NCI-H345 (cell line): ENCODE measurements at places on chromosomes 5 and 9.

- DNase-seq, result no peak
Measured at GRCh38 chr5:62419609-62420008, 7.0 kb downstream of the IPO11 start.

DNA sequence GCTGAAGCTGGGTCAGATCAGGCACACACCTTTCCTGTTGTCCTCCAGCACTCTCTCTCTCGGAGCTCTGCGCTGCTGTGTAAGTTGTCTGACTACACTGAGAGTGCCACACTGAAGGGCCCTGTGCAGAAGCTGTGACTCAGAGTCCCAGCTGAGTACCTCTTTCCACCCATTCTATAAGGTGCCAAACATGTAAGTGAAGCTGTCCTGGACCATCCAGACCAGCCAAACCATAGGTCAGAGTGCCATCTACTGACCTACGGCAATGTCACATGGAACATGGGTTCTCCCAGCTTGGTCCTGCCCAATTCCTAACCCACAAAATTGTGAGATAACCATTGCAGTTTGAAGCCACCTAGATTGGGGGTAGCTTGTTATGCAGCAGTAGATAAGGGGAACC is 68.2 kb downstream of the ADCY2 start:
- DNase-seq, result no peak

GRCh38 chr5:128681764-128682592 is 143.9 kb upstream of the FBN2 start:
- DNase-seq, result no peak

DNA sequence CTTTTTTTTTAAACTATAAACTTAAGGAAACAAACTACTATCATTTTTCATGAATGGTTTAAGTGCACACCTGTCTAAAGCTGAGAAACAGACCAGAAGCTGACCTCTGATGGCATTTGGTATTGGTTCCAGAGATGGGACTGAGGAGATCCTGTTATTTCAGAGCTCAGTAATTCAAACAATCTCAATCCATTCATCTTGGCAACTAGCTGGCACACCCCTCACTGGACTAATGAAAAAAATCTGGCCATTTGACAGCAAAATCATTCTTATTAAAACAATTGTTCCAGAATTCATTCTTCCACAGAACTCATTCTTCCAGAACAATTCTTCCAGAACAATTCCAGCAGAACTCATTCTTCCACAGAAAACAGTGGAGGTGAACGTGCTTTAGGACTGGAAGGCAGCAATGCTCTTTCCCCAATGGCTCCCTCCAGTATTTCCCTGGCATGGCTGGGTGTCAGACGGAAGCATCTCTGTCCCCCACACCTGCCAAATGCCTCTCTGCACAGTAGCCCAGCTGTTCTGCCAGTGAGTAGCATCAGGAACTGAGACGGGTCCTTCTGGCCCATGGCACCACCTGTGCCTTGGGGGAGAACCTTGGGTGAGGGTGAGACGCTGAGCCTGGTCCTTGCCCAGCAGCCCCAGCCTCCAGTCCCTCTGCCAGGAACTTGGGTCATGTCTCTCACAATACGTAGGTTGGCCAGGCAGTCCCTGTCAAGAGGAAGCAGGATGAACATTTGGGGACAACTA is 87.5 kb upstream of the EQTN start:
- DNase-seq, result no peak

DNA sequence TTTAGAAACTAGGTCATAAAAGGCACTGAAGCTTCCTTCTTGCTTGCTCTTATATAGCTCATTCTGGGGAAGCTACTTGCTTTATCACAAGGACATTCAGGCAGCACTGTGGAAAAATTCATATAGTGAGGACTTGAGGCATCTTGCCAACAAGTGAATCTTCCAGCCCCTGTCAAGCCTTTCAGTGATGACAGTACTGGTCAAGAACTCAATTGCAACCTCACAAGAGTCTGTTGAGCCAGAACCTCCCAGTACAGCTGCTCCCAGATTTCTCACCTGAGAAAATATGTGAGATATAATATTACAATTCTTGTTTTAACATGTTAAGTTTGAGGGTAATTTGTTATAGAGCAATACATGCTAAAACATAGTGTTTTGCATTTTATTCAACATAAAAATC is 2011.0 kb upstream of the NUDT12 start:
- no peak for DNase-seq

DNA sequence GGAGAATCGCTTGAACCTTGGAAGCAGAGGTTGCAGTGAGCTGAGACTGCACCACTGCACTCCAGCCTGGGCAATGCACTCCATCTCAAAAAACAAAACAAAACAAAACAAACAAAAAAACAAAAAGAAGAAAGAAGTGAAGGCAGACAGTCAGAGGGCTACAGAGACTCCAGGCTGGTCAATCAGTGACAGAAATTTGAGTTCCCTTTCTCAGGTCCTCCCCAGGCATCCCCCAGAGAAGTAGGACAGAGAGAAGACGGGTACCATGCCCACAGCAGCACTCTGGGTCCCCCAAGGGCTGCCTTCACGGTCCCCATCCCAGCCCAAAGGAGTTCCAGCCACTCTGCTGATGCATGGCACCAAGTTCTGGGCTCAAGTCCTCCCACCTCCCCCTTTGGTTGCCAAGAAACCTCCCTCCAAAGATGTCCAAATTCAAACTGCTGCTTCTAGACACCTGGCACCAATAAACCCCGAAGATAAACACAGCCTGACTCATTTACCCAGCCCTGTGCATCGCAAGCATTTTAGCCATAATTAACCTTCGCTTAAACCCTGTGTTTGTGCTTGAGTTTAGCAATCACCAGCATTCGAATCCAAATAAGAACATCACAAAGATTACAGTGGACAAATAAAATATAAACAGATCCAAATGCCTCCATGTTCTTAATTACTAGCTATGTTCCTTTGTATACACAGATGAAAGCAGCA is 24.0 kb downstream of the SEMA4D start:
- no peak for DNase-seq

DNA sequence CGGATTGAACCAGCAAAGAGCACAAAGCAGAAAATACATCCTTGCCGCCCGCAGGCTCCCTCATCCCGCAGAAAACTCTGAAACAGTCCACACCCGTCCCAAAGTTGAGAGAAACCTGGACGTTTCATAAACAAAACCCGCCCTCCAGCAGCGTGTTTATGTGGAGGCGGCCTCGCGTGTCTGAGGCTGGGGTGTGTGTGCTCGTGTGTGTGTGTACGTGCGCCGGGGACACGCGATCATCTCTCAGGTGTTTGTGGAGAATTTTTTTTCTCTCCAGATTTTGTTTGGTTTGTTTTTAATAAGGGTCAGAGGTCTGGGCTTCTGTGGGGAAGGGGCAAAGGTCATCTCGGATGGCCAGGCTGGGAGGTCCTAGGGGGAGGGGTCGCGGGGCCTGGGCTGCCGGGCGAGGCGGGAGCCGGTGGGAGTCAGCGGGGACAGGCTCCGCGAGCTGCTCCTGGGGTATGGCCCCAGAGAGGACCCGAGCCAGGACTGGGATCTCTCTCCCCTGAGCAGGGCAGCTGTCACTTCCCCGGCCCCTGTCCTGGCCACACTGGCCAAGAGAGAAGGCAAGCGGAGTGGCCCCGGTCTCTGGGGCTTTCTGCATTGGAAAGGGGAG is 206.4 kb downstream of the C9orf50 start:
- DNase-seq, result no peak

GRCh38 chr9:130159915-130160670 is 12.1 kb upstream of the NCS1 start:
- peak; percentile 80 for DNase-seq

GRCh38 chr9:87007711-87008366 is 60.5 kb upstream of the GAS1 start:
- DNase-seq, result no peak

- DNase-seq, result no peak
Measured at GRCh38 chr9:19030899-19031298, 2.1 kb downstream of the SAXO1 start.

DNA sequence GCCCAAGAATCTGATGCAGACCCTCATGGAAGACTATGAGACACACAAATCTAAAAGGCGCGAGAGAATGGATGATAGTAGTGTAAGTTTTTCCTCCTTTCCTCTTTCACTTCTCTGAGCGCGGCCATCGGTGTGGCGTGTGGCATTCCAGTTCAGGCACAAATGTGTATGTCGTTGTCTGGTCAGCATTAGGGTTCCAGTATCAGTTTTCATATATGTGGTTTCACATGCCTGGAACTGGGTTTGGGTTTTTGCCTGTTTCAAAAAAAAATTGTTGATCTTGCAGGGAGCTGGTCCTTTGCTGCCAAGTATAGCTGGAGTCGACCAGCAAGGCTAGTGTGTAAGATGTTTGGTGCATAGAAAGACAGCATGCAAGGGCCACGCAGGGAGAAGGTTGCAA is 51.5 kb downstream of the C9orf152 start:
- DNase-seq, result no peak

DNA sequence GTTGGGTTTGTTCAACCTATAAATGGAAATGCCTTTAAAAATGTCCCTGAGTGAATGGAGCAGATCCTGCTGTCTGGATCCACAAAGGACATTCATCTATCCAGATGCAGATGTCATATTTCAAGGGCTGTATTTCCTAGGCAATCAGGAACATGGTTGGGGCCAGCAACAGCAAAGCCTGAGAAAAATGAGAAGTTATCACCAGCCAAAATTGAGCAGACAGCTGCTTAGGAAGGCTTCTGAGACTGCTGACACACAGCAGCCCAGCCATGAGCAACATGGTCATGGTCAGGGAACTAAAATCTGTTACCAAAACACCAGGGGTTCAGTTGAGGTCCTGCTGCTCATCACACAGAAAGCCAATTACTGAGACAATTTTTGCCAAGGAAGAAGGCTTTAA is 9.2 kb upstream of the IL7R start:
- DNase-seq, result no peak

GRCh38 chr5:124663101-124663506 is 83.3 kb downstream of the ZNF608 start:
- DNase-seq, result no peak

DNA sequence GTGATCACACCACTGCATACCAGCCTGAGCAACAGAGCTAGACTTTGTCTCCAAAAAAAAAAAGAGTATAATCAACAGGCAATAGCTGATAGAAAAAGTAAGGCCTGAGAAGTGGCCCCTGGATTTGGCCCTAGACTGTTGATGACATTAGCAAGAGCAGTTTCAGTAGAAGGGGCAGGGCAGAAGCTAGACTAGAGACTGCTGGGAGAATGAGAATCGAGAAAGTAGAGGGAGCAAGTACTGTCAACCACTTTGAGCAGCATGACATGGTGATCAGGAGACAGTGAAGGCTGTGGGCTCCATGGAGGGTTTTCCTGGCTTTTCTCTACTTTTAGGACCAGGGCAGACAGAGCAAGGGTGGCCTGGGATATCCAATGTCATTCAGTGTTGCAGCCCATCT is 34.9 kb upstream of the B4GALT1 start:
- no peak for DNase-seq

GRCh38 chr5:106646106-106646505 is 1024.6 kb downstream of the EFNA5 start:
- no peak for DNase-seq

DNA sequence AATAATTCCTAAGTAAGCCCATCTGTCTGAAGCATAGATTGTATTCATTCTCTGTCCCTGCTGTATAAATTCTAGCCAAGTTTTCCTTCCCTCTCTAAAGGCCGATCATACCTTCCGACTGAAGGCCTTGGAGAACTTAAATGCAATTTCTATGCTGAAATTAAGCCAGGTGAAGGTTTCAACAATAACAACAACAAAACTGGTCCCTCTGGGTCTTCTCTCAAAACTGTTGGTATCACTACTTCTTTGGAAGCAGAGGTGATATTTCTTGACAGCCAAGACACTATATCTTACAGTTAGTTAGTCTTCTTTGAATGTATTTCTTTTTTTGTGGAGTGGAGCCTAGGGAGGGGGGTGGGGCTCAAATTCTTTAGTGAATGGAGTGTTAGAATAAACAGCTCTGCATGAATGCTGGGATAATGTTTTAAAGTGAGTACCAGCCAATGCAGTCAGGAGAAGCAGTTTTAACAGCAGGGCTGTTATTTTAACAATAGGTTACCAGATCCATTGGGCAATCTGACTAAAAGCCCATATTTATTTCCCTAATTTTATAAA is 508.9 kb downstream of the EBF1 start:
- no peak for DNase-seq

DNA sequence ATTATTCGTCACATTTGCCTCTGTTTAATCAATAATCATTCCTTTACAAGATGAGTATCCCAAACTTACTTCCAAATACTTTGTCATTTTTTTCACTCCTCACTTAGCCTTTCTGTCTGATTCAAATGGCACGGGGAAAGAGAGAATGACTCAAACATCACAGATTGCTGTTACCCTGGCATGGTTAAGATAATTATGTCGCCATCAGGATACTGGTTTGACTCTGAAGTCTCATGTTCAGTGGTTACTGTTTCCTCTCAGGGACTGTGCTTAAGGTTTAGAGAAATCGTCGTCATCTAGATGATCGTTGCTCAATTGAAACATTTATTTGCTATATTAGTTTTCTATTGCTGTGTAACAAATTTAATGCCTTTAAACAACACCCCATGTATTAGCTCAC is 45.2 kb upstream of the RAD23B start:
- no peak for DNase-seq

DNA sequence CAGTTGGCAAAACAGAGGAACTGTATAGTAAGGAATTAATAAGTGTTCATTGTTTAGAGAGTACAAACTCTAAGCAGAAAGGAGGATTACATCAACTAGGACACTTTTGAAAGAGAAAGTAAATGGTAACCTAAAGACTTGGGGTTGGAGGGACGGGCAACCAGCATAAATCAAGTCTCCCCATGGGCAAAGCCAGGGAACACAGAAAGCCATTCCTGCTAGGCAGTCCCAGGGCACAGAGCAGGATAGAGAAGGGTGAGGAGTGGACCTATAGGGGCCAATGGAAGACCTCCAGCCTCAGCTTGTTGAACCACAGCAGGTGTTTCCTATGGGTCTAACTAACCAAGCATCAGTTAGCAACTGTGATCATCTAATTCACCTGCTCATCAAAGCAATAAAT is 9.2 kb upstream of the ERAP1 start:
- no peak for DNase-seq

DNA sequence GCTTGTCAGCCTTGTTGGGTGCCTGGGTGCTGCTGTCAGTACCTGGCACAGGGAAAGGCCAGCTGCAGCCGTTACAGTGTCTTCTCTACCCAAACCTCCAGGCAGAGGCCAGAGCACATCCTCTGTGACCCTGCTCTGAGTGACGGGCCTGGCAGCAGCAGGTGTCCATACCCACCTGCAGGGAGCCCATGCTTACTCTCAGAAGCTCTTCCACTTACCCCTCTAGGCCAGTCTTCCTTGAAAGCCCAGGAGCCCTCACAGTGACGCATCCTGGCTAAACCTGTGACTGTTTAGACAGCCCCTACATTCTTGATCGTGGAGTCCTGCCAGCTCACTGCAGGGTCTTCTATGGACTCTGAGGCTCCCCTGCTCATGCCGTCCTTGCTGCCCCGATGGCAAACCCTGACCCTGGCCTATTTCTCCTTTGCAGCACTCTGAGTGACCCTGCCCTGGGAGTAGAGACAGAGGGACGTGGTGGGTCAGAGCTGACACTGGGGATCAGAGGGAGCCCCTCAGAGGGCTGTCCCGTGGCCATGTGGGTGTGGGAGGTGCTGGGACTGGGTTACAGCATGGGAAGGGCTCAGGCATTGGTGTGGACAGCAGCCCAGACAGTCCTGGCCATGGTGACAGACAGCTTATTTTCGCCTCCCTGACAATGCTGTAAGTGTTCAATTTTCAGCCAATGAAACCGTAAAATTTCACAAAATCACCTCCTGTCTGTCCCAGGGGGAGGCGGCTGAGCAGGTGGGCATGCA is 67.6 kb upstream of the RNF130 start:
- DNase-seq, result no peak

GRCh38 chr5:157214415-157214814 is 33.8 kb downstream of the ITK start:
- DNase-seq, result no peak
